ENCODE measurements at places on chromosomes 7 and 10. TPM values are rescaled to one million over a fixed set of nuclear protein-coding genes. Genes with fewer than 3 reads are reported as not detected.

DNA sequence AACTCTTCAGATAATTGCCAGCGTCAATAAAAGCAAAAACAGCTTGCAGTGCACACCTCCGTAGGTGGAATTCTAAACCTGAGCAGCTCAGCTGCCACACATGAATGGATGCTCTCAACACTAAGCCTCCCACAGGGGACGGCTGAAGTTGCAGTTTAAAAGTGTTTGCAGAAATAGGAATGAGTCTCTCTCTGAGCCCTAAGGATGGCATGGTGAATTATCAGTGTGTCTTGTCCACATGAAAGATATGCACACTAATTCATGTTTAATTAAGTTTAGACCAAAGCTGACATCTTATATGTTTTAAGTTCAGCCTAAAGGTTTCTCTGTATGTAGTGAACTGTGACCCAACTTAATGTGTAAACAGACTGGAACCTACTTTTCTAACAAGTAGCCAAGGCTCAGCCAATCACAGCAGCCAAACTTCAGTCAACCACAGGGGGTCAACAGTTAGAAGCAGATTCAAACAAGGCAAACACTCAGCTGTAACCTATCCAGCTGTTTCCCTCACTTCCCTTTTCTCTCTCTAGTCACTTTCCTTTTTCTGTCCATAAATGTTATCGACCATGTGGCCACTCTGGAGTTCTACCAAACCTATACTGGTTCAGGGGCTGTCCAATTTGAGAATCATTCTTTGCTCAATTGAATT is 38.1 kb downstream of the CTTNBP2 start:
- no peaks in the 10 kb centered on the region for H3K36me3 ChIP-seq
- H3K27me3 ChIP-seq, result no peaks in the 10 kb centered on the region
- no peaks in the 10 kb centered on the region for H3K4me1 ChIP-seq
- no peak overlapping the region for H3K27ac ChIP-seq
- no peak overlapping the region for H3K4me3 ChIP-seq

- no peak overlapping the region for H3K27ac ChIP-seq
- peaks cover 9% of the 10 kb centered on the region for H3K27me3 ChIP-seq
- H3K36me3 ChIP-seq, result no peaks in the 10 kb centered on the region
- H3K4me3 ChIP-seq, result no peak overlapping the region
- no peak for DNase-seq
- no peaks in the 10 kb centered on the region for H3K4me1 ChIP-seq
Measured at GRCh38 chr10:129328546-129328945, 138.5 kb upstream of the MGMT start.

The CPA2 gene
- total RNA-seq, result not detected

GRCh38 chr10:34719746-34720145 is 95.3 kb downstream of the PARD3 start:
- DNase-seq, result no peak
- H3K4me1 ChIP-seq, result peaks cover 4% of the 10 kb centered on the region
- H3K4me3 ChIP-seq, result no peak overlapping the region
- H3K27ac ChIP-seq, result no peak overlapping the region

The AKR1E2 gene
- 13.8 TPM for total RNA-seq

Measured in activated CD4-positive, alpha-beta T cell treated with anti-CD3 and anti-CD28 coated beads, Interleukin-2, amount 10 ng/mL, durations not matched to agents 7 days and 5 days (primary cell).